ENCODE measurements at places on chromosomes 7 and 10. TPM values are rescaled to one million over a fixed set of nuclear protein-coding genes. Genes with fewer than 3 reads are reported as not detected.
A peak's percentile ranks its signal among the peaks of the same experiment; 100 is the strongest.

FKBP6 gene
- not detected for total RNA-seq

ADAM22 gene
- 0.86 TPM for total RNA-seq

- peaks cover 52% of the 10 kb centered on the region for H3K27me3 ChIP-seq
- H3K4me3 ChIP-seq, result peak overlapping the region; percentile 39
- H3K4me1 ChIP-seq, result peaks cover 17% of the 10 kb centered on the region
- DNase-seq, result peak; percentile 86
- H3K27ac ChIP-seq, result no peak overlapping the region
Observed at GRCh38 chr7:101172854-101173751, 7.0 kb downstream of the NAT16 start.

- peaks cover 8% of the 10 kb centered on the region for H3K4me1 ChIP-seq
- no peak for DNase-seq
- H3K4me3 ChIP-seq, result no peak overlapping the region
- H3K27me3 ChIP-seq, result no peaks in the 10 kb centered on the region
- peaks cover 26% of the 10 kb centered on the region for H3K36me3 ChIP-seq
Observed at GRCh38 chr10:5434017-5434753, 21.8 kb downstream of the NET1 start.

GRCh38 chr10:66008221-66008620 is 917.6 kb upstream of the LRRTM3 start:
- no peaks in the 10 kb centered on the region for H3K36me3 ChIP-seq
- no peak for DNase-seq
- no peaks in the 10 kb centered on the region for H3K27me3 ChIP-seq

SVOPL gene
- total RNA-seq, result not detected

HECTD2 gene
- total RNA-seq, result 15.0 TPM

GRCh38 chr10:79904671-79905321 is 44.1 kb downstream of the SFTPD start:
- no peaks in the 10 kb centered on the region for H3K36me3 ChIP-seq
- no peaks in the 10 kb centered on the region for H3K27me3 ChIP-seq
- H3K4me3 ChIP-seq, result peak overlapping the region; percentile 86
- DNase-seq, result peak; percentile 85
- H3K27ac ChIP-seq, result peak overlapping the region; percentile 84
- no peaks in the 10 kb centered on the region for H3K4me1 ChIP-seq

GRCh38 chr10:124762281-124762680 is 18.1 kb upstream of the FAM53B start:
- DNase-seq, result no peak
- H3K27ac ChIP-seq, result no peak overlapping the region
- no peak overlapping the region for H3K4me3 ChIP-seq
- no peaks in the 10 kb centered on the region for H3K27me3 ChIP-seq
- no peaks in the 10 kb centered on the region for H3K36me3 ChIP-seq

DNA sequence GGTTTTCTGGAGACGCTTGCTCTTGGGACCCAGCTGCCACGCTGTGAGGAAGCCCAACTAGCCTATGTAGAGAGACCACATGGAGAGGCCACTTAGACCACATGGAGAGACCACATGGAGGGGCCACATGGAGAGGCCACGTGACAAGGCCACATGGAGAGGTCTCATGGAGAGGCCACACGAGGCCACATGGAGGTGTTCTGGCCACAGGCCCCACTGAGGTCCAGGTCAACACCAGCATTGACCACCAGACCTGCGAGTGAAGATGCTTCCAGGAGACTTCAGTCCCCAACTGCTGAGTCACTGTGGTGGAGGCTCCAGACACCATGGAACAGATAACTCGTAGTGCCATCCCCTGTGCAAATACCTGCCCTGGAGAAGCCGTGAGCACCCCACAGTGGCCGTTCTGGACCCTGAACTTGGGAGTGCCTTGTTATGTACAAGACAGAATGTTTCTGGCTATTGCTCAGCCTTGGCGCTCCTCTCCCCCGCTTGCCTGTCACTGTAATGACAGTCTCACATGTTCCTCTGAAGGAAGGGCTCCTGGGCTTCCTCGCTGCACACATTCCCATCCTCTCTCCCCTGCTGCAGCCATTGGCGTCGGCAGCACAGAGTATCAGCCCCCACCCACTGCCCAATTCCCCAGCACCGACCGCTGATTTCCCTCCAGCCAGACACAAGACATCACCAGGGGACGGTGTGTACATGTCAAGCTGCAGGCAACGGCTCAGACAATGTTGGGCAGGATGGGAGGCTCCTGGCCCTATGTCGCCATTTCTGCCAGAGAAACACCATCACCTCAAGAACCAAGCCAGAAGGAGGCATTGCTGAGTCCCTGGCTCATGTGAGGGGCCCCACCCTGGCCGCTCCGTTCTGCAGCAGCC is 49.0 kb upstream of the TNRC18 start:
- H3K27me3 ChIP-seq, result no peaks in the 10 kb centered on the region
- H3K4me1 ChIP-seq, result no peaks in the 10 kb centered on the region
- H3K4me3 ChIP-seq, result no peak overlapping the region
- no peaks in the 10 kb centered on the region for H3K36me3 ChIP-seq
- no peak overlapping the region for H3K27ac ChIP-seq
- no peak for DNase-seq

DNA sequence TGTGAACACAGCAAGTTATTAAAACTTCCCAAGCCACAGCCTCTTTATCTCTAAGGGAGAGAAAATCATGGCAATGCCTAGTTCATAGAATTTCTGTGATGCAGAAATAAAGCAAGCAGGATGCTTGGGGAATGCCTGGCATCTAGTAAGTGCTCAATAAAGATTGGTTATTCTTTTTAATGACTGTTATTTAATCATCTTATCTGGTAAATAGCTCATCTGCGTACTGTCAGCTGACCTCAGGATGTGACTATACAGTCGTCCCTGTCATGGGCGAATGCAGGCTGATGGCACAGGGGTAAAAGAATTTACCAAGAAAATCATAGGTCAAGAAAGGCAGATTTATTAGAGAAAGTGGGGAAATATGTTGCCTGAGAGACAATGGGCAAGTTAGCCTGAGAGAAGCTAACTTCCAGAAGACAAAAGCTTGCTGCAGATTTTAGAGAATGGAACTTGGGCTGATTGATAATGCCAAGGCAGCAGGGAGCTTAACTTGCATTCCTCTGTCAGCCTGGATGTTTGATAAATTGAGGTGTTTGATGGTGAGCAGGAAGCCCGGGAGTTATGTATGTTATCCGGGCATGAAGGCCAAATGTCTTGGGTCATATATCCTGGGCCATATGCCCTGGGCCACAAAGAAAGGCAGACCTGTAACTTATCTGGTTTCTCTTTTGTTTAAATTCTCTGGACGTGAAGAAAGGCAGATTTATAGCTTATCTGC is 126.0 kb downstream of the KCNMA1 start:
- no peaks in the 10 kb centered on the region for H3K36me3 ChIP-seq
- DNase-seq, result no peak
- H3K27me3 ChIP-seq, result no peaks in the 10 kb centered on the region
- H3K4me1 ChIP-seq, result peaks cover 25% of the 10 kb centered on the region
- H3K4me3 ChIP-seq, result no peak overlapping the region

- H3K27ac ChIP-seq, result no peak overlapping the region
- no peaks in the 10 kb centered on the region for H3K36me3 ChIP-seq
- peaks cover 9% of the 10 kb centered on the region for H3K4me1 ChIP-seq
Observed at GRCh38 chr10:122981066-122981464, 864 bp downstream of the PSTK start.

DNA sequence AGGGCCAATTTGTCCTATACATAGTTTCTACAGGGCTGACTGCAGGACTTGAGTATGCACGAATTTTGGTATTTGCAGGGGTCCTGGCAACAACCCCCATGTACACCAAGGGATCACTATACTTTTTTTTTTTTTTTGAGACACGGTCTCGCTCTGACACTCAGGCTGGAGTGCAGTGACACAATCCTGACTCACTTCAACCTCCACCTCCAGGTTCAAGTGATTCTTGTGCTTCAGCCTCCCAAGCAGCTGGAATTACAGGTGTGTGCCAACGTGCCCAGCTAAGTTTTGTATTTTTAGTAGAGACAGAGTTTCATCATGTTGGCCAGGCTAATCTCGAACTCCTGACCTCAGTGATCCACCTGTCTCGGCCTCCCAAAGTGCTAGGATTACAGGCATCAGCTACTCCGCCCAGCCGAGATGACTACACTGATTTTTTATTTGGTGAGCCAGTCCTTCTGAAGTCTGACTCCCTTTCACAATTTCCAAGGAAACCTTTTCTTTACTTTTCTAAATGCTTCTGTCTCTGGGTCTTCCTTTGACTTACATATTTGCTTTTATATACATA is 19.8 kb downstream of the CFAP70 start:
- no peaks in the 10 kb centered on the region for H3K4me1 ChIP-seq
- H3K4me3 ChIP-seq, result no peak overlapping the region
- no peak overlapping the region for H3K27ac ChIP-seq
- H3K36me3 ChIP-seq, result no peaks in the 10 kb centered on the region
- H3K27me3 ChIP-seq, result no peaks in the 10 kb centered on the region
- DNase-seq, result no peak

DNA sequence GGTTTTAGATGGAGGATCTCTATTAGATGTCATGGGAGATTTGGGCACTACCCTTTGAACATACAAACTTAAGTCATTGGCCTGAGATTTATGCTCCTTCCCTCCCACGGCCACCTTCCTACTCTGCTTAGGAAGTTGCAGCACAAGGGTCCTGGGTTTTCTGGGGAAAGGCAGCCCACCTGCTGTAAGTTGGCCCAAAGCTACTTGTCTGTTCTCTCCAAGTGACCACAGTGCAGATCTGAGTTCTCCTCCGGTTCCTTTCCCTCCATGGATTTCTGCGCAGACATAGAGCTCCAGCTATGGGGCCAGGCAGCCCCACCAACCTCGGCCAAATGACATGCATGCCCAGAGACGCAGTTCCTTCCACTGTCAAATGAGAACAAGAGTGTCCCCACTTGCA is 12.8 kb upstream of the C10orf53 start:
- no peak overlapping the region for H3K4me3 ChIP-seq
- H3K27me3 ChIP-seq, result no peaks in the 10 kb centered on the region
- H3K4me1 ChIP-seq, result no peaks in the 10 kb centered on the region
- no peak overlapping the region for H3K27ac ChIP-seq
- no peaks in the 10 kb centered on the region for H3K36me3 ChIP-seq

- no peak for DNase-seq
- H3K36me3 ChIP-seq, result peaks cover 11% of the 10 kb centered on the region
- H3K4me3 ChIP-seq, result no peak overlapping the region
- no peak overlapping the region for H3K27ac ChIP-seq
- H3K27me3 ChIP-seq, result no peaks in the 10 kb centered on the region
- H3K4me1 ChIP-seq, result no peaks in the 10 kb centered on the region
Observed at GRCh38 chr10:94344522-94345122, 18.1 kb downstream of the NOC3L start.

PNLIPRP3 gene
- total RNA-seq, result not detected

- no peaks in the 10 kb centered on the region for H3K27me3 ChIP-seq
- DNase-seq, result peak; percentile 95
- peak overlapping the region; percentile 97 for H3K27ac ChIP-seq
- H3K36me3 ChIP-seq, result no peaks in the 10 kb centered on the region
- peaks cover 48% of the 10 kb centered on the region for H3K4me1 ChIP-seq
Observed at GRCh38 chr10:79070606-79071395, 2.0 kb downstream of the ZMIZ1 start.
